ENCODE measurements at places on chromosomes 4 and X.

DNA sequence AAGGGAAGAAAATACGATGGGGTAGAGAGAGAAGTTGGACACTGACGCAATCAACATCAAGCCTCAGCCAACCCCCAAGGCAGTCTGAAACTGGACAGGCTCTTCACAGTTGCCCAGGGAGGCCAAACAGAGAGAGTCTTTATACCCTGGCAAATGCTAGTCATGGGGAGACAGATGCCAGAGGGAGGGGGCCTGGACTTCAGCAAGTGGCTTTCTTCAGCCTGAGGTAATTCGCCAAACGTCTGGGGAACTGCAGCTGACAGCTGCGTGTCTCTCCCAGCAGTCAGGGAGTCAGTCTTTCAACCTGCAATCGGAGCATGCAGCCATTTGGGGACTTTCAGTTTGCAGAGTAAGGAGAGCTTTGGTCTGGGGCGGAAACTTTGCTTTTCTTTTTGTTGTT is 521.6 kb downstream of the TRIML1 start:
- no peak for DNase-seq

- no peak for DNase-seq
Observed at GRCh38 chr4:125315576-125316400, 1.0 kb downstream of the FAT4 start.

DNA sequence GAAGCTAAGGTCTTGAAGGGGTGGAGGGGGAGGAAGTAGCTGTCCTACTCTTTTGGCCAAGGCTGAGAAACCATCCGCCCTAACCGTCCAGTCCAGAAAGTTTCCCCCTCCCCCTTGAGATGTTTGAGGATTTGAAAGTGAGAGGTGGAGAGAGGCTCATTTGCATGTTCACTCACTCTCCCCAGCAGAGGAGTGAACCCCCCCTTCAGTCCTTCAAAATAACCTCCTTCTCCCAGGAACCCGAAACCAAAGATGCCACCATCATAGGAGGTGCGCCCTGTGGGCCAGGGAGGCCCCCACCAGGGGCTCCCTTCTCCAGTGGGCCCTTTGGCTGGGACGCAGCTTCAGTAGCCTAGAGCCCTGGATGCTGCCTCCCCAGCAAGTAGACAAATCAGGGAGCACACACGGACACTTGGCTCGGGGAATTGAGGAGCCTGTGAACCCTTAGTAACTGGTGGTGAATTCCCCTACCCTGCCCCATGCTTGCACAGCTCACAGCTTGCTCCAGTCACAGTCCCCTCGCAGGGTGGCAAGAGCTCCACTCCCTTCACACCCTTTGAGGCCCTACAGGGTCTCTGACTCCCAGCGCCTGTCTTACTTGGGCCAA is 25.6 kb downstream of the ELF4 start:
- no peak for DNase-seq

- DNase-seq = no peak
Observed at GRCh38 chr4:8844976-8845690, 26.5 kb downstream of the HMX1 start.

DNA sequence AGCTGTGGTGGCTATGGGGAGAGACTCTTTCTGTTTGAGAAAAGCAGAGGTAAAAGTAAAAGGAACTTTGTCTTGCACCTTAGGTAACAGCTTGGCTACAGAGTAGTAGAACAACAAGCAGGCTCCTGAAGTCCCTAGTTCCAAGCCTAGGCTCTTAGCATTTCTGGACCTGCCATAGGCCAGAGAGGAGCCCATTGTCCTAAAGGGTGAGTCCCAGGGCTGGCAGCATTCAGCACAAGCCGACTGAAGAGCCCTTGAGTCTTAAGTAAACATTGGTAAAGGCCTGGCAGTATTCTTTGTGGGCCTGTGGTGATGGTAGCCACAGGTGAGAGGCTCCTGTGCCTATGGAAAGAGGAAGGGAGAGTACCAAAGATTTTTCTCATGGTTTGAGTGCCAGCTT is 38.2 kb downstream of the CSN3 start:
- DNase-seq = no peak

DNA sequence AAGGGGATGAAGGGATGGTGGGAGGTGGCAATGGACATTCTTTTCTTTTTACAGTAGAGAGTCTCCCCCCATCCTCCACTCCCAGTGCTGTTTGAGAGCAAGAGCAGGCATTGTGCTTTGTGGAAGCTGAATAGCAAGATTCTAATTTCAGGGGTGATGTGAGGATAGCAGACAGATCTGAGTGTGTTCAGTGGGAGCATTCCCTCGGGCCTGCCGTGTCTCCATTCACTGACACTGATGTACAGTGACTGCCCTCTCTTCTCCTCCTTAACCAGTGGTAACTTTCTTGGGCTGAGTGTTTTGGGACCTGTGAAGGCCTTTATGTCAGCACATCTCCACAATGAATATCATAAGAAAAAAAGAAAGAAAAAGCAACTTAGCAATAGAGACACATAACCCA is 396.6 kb upstream of the RPS6KA3 start:
- DNase-seq = no peak

- no peak for DNase-seq
Observed at GRCh38 chr4:79249881-79250503, 75.9 kb downstream of the NAA11 start.

DNA sequence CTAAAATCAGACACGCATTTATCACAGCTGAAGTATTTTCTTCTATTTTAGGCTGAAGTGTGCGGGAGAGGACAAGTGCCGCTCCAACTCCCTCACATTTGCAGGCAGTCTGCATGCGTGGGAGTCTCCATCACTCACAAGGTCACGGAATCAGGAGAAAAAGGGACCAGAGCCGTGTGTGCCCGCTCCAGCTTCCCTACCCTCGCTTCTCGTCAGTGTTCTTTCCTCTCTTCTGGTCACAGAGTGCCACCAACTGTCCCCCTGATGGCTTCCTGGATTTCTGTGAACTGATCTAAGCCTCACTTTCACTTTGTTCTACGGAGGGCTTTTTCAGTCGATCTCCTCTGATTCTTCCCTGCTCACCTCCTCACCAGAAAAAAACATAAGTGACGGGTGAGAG is 407.4 kb upstream of the AADAT start:
- no peak for DNase-seq

DNA sequence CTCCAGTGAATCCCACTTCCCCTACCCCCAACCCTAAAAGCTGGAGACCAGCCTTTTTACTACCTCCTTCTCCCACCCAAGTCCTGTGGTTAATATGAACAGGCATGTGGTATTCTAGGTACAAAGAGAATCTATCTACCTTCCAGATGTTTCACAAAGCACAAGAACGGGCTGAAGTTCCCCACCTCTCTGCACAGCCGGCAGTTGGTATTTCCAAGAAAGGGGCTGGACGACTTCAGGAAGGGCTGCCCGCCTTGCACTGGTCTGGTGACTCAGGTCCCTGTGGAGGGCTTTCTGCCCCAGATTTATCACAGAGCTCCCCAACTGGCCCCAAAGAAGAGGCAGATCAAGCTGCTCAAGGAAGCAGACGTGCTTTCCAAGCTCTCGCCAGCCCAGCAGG is 4.5 kb downstream of the FAM47E start:
- no peak for DNase-seq

DNA sequence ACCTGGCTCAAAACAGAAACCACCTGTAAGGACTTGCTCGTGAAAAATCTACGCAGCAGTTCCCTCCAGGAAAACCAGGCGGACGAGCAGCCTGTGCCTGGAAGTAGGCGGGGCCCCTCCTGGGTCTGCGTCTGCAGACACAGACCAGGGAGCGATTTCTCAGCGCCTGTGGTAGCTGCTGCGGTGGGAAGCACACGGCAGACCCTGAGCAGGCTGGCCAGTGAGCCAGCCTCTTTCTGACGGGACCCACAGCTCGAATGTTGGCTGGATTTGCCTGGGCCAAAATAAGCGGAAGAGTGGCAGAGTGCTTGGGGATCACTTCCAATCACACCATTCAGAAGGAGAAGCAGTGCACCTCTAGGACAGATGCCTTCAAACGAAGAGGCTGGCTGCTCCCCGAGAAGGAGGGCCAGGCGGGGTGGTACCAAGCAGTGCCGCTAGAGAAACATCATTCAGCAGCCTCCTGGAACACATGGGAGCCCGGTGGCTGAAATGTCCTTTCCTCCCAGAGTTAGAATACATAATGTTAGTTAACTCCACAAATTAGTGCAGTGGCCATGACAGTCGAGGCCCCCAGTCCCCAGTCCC is 85.9 kb downstream of the GATB start:
- DNase-seq = no peak

DNA sequence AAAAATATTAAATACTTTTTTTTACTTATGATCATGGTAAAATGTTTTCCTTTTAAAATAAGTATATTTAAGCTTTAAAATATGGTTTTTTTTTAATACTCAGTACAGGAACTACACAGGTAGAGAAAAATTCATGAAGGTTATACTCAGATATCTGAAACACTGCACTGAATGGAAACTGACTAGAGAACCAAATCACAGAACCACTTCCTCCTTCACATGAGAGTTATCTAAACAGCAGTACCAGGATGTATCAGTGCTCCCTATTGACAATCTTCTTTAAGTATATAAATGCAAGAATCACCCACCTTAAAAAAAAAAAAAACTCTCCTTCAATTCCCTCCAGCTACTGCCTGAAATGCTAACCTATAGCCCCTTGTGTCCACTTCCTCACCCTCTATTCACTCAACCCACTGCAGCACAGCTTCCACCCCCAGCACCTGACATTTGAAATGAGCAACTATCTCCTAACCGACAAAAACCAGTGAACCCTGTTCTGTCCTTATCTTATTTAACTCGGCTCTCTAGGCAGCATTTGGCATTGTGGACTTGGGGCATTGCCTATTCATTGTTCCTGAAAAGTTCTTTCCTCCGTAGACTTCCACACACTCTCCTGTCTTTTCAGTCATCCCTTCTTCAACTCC is 9.1 kb downstream of the SLC7A3 start:
- no peak for DNase-seq

- no peak for DNase-seq
Observed at GRCh38 chrX:54708404-54708803, 89.7 kb downstream of the ITIH6 start.

DNA sequence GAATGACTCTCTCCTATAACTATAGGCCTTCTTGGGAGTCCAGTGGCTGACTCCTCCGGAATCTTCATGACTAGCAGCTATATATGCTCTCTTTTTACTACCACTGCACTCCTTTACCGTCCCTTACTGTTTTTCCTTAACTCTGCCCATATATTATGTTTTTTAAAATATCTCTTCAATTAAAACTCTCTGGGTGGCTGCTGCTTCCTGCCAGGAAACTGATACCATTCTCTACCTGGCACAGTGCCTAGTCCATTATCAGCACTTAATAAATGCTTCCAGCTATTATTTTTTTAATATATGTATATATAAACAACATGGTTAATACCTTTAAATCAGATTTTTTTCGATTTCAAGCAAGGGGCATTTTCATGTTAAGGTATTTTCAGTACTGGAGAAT is 136.6 kb upstream of the FAM47B start:
- no peak for DNase-seq

- DNase-seq = no peak
Observed at GRCh38 chr4:87339440-87339839, 16.8 kb upstream of the HSD17B13 start.

DNA sequence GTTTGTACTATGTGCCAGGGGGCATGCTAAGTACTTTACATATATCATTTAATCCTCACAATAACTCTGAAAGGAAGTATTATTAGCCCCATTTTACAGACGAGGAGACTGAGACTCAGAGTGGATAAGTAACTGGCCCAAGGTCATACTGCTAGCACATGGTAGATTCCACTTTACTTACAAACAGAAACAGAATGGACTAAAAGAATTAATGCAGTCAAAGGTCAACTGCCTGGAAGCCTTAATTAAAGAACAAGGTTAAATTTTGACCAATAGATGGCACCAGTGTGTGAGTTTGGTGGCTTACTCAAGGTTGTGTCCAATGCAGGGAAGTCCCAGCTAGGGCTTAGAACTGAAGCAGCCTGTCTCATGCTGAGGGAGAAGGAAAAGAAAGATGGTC is 4.7 kb downstream of the RIPPLY1 start:
- DNase-seq = no peak

GRCh38 chr4:117987464-117987863 is 46.8 kb upstream of the NDST3 start:
- DNase-seq = no peak

- DNase-seq = no peak
Observed at GRCh38 chr4:63493265-63493664, 916.0 kb downstream of the TECRL start.

DNA sequence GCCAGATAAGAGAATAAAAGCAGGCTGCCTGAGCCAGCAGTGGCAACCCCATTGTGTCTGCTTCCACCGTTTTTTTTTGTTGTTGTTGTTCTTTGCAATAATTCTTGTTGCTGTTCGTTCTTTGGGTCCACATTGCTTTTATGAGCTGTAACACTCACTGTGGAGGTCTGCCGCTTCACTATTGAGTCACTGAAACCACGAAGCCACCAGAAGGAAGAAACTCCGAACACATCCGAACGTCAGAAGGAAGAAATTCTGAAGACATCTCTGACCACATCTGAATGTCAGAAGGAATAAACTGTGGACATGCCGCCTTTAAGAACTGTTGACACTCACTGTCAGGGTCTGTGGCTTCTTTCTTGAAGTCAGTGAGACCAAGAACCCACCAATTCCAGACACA is 110.5 kb downstream of the PCDH18 start:
- no peak for DNase-seq

- DNase-seq = no peak
Observed at GRCh38 chr4:2300431-2301224, 38.7 kb upstream of the MXD4 start.

DNA sequence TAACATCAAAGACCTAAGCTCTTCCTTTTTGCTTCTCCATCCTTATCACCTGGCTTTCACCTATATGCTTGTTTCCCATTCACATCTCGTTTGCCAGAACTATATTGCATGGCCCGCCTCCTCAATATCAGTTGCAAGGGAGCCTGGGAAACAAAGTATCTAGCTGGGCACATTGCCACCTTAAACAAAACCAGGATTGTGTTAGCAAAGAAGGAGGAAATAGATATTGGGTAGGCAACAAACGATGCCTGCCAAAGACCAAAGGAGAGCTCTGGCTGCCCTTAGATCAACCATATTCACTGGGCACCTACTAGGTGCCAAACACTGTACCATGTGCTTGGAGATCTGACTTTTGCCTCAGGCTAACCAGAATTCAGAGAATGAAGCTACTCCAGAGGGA is 107.5 kb downstream of the GRIA3 start:
- DNase-seq = no peak

DNA sequence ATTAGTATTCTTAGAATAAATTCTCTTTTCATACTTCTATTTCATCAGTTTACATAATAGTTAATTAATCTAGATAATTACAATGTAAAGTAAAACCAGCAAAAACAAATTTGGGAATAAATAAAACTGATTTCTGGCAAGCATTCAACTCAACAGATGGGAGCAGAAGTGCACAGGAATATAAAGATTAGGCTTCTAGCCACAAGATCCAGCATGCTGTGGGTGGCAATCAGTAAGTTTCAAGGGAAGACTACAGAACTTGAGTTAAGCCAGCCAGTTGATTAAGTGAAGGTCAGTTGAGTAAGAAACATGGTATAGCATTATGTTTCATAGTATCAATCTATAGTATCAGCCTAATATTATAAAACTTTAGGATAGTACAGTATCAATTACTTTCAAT is 324.2 kb upstream of the AADAT start:
- no peak for DNase-seq

GRCh38 chr4:6461301-6462165 is 10.9 kb downstream of the PPP2R2C start:
- no peak for DNase-seq

Measured in stimulated activated CD4-positive, alpha-beta T cell treated with anti-CD3 and anti-CD28 coated beads, Interleukin-4, amount 100 ng/mL, for 48 hours (primary cell).